ENCODE measurements at places on chromosomes 16 and 17.
A peak's percentile ranks its signal among the peaks of the same experiment; 100 is the strongest.

DNA sequence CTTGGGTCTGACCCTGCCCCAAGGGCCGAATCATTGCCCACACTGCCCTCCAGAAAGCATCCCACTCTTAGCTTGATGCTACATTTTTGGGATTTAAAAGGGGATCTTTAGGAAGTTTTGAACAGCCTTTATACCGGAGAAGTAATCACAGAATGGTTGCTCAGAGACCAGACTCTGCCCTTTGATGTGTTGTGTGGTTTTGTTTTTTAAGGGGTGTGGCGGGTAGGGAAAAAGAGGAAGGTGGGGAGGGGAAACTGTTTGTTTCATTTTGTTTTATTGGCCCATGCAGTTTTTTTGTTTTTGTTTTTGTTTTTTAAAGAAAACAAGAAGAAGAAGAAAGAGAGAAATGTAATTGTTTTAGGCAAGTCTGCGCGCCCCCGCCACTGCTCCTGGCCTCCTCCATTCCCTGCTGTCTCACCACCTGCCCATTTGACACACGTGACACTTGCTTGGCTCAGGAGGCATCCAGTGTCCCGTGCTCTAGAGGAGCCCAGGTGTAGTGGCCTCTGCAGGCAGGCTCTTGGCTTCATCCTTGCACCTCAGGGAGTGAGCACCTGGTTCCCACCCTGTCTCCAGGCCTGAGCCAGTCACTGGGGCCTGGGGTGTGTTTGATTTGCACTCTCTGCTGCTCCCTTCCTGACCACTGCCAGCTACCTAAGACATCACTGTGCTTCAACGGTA is 35.7 kb downstream of the GNAO1 start:
- peak; percentile 30 for DNase-seq

- no peak for DNase-seq
Observed at GRCh38 chr16:65679785-65680184, 557.9 kb upstream of the CDH11 start.

GRCh38 chr16:9047689-9048301 is 43.6 kb upstream of the HAPSTR1 start:
- DNase-seq = peak; percentile 40

- DNase-seq = no peak
Observed at GRCh38 chr17:62805234-62805633, 2.9 kb downstream of the MARCHF10 start.

DNA sequence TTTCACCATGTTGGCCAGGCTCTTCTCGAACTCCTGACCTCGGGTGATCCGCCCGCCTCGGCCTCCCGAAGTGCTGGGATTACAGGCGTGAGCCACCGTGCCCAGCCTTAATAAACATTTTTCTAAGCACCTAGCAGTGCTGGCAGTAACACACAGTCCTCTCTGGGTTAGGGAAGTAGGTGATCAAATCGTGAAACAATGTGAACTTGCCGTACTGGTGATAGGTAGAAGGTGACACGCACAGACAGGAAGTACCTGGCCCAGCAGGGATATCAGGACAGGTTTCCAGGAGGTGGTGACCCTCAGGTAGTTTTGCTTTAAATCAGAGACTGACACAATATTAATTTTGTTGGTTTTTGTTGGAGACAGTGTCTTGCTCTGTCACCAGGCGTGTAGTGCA is 4.5 kb downstream of the PLD2 start:
- DNase-seq = no peak

- DNase-seq = no peak
Observed at GRCh38 chr16:51409001-51409675, 258.1 kb upstream of the SALL1 start.

DNA sequence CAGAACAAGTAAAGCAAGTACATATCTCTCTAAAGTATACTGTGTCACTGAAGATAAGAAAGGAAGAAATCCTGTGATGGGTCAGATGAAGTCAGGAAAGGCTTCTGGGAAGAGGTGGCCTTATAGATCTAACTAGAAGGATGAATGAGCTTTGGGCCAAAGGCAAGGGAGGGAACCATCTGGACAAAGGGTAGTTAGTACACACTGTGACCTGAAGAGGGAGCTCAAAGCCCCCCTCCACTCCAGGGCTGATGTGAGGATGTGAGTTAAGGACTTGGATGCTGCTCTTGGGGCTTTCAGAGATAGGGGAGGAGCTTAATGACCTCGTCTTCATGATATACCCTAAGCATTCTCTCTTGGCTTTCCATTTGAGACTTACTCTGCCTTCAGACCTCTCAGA is 185.3 kb upstream of the CACNG3 start:
- DNase-seq = no peak

- DNase-seq = no peak
Observed at GRCh38 chr16:86044241-86044671, 145.3 kb downstream of the IRF8 start.

DNA sequence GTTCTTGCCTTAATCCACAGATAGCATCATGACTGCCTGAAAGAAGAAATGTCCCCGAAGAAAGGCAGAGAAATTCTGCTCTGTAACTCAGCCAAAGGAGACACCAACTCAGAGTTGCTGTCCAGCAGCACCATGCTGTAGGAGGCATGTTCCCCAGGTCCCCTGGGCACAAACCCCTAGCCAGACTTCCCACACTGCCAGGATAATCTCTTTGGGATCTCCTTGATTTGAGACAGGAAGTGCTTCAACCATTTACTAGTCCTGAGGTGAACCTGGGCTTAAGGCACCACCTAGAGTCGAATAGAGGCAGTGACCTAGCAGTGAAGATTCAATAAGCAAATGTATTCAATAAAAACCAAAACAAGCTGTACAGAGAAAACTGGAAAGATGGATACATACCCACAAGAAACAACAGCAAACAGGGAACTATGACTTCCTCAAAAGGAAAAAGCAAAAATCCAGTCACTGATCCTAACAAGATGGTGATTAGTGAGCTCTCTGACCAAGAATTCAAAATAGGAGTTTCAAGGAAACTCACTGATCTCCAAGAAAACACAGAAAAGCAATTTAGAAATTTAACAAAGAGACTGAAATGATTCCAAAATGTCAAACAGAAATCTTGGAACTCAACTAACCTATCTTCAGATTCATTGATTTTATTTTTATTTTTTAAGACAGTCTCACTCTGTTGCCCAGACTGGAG is 5.7 kb downstream of the OR4D2 start:
- DNase-seq = peak; percentile 56

GRCh38 chr16:47144559-47144877 is 773 bp upstream of the NETO2 start:
- peak; percentile 57 for DNase-seq

DNA sequence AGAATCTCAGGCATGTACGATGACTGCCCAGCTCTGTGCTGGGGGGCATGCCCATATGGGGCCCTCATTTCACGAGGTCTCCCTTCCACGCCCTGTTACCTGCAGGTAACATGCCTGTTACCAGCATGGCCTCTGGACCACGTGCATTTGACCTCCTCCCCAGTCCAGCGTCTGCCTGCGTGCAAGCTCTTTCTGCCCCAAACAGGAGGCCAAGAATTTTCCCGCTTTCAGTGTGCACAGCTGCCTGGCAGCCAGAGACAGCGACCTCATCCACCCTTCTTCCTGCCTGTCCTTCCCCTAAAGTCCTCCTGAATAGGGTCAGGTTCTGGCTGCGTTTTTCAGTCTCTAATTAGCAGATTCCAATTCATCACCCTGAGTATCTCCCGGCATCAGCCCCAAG is 306.5 kb upstream of the ZFHX3 start:
- DNase-seq = no peak

DNA sequence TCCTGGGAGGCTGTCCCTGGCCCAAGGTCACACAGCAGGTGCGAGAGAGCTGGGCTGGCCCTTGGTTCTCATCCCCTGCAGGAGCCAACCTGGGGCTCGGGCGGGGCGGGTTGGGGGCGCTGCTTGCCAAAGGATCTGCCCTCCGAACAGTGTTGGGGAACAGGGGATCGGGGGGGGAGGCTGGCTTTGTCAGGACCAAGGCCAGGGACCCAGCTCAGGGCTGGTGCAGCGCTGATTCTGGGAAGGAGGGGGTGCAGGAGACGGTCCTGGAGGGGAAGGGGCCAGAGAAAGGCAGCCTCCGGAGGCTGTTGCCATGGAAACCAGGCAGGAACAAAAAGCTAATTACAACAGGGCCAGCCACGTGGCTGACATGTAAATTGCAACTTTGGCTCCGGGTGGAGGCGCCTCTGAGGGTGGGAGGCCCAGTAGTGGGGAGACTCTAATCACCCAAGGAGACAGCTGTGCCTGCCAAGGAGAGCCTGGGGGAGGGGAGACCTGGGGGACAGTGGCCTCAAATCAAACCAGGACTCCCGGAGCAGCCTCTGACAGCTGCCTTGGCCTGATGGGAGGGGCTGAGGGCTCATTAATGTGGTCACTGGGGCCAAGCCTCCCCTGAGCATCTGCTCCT is 1.3 kb downstream of the TUBB3 start:
- no peak for DNase-seq

GRCh38 chr16:66881014-66881417 is 701 bp downstream of the PDP2 start:
- no peak for DNase-seq

DNA sequence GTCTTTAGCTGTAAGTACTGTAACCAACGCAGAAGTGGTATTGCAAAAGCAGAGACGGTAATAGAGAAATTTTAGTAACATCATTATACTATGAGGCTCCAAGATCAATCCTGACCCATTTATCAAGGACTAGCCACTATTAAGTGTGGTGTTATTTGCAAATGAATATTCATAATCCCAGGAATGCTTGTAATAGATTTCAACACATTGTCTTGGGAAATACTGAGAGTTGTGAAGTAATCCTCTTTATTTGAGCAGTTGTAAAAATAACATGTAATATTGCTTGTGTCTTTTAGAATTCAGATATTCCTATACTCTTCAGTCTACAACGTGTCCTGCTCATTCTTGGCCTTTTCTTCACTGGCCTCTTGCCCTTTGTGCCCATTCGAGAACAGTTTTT is 46.4 kb downstream of the GDPD1 start:
- no peak for DNase-seq

DNA sequence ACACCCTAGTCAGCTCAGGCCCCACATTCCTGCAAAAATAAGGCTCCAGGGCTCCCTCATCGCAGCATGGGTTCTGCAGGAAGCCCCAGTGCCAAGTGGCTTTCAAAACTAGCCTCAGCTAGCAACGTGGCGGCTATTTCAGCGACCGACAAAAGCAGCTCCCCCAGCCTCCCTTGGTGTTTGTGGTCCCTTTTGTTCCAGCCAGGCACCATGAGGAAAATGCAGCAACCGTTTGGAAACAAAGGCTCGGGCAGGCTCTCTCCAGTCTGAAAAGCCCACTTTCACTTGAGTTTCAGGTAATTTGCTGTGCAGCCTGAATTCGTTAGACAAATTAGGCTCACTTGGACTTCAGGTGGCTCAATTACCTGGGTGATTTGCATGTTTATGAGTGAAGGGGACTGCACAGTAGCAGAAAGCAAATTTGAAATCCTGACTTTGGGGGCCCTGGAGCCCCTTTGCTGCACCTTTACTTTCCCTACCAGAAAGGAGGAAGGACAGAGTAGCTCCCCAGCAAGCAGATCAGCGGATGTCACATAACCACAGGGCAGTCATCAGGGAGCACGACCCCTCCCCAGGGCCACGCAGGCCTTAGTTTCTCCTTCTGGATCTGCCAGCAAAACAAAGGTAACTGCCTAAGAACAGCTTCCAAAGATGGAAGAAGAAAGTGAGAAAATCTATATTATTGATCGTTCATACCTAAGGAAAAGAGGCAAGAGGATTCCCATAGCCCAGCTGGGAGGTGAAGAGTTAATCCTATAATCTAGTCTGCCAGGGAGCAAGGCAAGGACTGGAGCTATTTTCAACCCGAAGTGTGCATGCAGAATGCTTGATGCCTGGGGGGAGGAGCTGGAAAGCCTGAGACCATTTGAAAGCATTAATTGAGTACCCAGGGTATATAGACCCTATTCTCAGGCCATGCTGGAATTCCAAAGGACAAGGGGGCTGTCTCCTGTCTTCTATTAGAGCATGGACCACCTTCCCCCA is 143.1 kb upstream of the SDK2 start:
- DNase-seq = no peak

DNA sequence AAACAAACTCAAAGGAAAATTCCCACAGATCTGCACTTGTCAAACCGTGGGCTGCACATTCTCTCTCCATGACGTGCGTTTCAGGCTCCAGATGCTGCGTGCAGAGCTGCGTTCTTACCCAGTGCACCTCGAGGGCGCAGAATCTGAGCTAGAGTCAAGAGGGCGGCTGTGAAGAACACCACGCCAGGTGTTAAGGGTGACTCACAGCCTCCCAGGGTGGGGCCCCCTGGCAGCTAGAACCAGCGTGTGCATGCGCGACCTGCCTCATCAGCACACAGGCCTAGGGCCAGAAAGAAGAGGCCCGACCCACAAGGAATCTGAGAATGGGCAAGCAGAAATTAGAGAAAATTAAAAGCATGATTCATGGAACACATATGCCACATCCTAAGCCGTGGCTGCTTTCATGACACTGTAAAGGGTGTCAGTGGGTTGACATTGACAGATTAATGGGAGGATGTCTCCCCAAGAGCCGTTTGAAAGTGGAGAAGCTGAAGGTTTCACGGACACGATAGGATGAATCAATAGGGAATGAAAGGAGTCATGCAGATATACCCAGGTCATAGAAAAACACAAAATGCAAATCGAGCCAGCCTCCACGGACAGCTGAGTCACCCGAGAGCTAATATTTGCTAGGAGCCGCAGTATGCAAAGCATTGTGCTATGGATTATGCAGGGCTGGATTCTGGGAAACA is 29.0 kb downstream of the MARCHF10 start:
- DNase-seq = peak; percentile 97

DNA sequence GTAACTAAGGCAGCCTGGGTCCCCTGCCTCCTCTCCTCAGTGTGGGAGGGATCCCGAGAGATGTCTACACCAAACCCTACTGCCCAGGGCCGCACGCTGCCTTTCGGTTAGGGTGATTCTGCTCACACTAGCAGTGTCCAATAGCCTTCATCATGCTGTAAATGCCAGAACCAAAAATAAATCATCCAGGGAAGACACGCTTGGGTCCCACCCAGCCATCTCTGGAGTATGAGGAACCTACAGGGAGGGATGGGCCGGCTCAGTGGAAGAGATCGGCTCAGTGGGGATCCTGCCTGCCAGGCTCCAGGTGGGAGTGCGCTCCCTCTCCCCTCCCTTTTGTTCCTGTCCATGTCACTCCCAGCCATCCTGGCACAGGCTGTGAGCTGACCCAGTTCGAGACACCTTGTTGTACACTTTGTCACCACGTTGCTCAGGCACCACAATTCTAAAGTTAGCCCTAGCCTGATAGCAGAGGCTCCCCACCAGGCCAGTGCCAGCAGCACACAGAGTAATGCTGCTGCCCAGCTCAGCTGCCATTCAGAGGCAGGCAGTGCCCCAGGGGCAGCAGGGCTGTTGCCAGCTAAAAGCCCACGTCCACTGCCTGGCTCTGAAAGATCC is 24.5 kb downstream of the PEMT start:
- no peak for DNase-seq

DNA sequence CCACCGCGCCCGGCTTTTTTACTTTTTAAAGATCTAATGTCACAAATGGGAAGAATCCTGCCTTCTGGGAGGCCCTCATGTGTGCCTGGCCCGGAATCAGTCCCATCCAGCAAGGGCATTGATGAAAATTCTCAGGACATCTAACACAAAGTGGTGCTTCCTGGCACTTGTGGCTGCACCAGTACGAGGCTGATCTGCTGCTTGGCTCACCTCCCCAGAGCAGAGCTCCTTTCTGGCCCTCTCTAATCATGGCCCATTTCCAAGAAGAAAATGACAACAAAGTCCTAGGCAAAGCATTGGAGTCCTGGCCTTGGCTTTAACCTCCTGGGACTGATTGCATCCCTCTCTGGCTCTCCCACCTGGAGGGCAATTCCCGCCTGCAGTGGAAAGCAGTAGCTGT is 50.7 kb upstream of the SIAH1 start:
- no peak for DNase-seq
